Fibroblast of skin of abdomen (primary cell): ENCODE measurements at places on chromosomes 7 and 10.

DNA sequence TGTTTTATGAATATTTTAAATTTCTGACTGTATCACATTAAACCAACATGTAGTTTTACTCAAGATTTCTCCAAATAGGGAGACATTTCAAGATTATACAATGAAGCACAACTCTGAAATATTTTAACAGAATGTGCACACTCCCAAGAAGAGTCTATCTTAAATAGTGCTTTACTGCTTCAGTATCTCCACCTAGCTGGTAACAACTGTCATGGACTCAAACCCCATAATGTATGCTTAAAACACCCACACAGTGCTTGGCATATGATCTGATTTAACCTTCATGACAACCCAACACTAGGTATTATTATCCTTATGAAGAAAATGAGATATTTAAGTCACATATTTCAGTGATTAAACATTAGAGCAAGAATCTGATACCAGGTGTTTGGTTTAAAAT, 45.9 kb downstream of the ASZ1 start:
- DNase-seq: no peak

- no peak for DNase-seq
These were observed 130.9 kb downstream of the CACNA2D1 start for GRCh38 chr7:82312646-82313045.

GRCh38 chr7:129213828-129214227, 11.0 kb upstream of the AHCYL2 start:
- peak; percentile 17 for DNase-seq

- DNase-seq: no peak
These were observed 18.0 kb downstream of the RHEB start for GRCh38 chr7:151501676-151502075.
